ENCODE measurements at places on chromosomes 16 and 17.

DNA sequence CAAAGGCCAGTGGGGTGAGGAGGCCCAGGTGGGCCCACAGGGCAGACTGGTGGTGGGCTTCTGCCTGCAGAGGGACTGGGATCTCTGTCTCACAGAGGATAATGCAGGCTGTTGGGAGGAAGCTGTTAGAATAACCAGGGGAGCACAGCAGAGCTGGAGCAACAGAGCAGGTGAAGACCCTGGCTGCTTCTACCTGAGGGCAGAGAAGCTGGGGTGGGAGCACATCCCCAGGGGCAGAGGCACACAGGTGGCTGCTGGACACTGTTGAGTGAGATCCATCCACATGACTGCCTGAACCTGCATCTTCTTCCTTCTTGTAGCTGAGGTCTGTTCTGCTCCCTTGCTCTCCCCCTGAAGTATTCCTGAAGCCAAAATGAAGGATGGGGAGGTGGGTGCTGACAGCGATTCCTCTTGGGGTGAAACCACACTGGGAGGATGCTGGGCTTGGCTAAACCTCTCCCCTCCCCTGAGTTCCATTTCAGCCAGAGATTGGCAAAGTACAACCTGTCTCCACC, 1725.0 kb downstream of the TP53TG3F start:
- no peak for DNase-seq

DNA sequence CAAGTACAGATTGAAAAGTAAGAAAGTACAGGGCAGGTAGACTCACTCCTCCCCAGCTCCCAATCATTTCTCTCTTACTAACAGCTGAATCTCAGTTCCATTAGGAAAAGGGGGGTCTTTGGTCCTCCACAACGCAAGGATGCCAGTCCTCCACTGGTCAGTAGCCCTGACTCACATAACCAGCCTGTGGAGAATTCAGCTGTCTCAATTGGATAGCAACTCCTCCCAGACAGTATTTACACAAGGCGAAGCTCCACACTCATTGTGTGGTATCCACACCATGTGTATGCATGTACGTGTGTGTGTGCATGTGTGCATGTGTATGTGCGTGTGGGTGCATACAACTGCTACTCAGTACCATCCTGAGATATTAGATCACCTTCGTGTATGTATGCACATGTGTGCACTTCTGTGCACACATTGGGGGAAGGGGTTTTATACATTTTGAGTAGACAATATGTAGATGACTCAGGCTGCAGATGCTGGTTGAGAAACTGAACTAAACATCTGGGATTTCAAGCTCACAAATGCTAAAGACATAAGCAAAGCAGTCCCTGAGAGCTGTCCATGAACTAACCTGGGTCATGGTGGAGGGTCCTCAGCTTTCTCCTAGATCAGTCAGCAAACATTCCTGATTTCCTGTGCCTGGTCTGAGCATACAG, 240.1 kb downstream of the SLC39A11 start:
- no peak for DNase-seq

- DNase-seq: no peak
These were observed 7.3 kb downstream of the SLC52A1 start for GRCh38 chr17:5027916-5028315.

GRCh38 chr17:7982666-7983065, 19.7 kb upstream of the GUCY2D start:
- no peak for DNase-seq

GRCh38 chr17:58530655-58531054, 16.2 kb upstream of the MTMR4 start:
- no peak for DNase-seq

GRCh38 chr17:44067545-44067940, 1.1 kb upstream of the LSM12 start:
- DNase-seq: no peak

DNA sequence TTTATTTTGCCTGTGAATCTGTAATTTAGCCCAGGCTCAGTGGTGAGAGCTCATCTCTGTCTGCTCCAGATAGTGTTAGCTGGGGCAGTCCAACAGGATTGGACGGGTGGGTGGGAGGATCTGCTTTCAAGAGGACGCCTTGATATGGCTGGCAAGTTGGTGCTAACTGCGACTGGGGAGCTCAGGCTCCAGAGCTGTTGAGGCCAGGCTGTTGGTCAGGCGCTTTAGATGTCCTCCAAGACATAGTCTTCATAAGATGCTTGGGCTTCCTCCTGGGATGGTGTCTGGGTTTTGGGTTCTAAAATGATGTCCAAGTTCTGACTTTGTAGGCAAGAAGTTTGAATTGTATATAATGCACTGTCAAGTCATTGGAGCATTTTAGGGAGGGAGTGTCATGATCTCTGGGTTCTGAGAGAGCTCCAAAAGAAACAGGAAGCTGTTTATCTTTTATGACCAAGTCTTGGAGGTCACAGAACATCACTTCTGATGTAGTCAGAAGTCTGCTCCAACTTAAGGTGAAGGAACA, 12.8 kb upstream of the PCTP start:
- DNase-seq: no peak

GRCh38 chr17:40177275-40177874, at the start of gene RAPGEFL1:
Gene RAPGEFL1 (plus strand): TSS chr17:40177470. CDS start chr17:40177862, 392 bp downstream.
- DNase-seq: peak; percentile 82

Measured in stimulated activated CD8-positive, alpha-beta memory T cell treated with anti-CD3 and anti-CD28 coated beads, Interleukin-4, amount 100 ng/mL, for 4 hours (primary cell).